ENCODE measurements at places on chromosomes 4 and X.

- no peak for DNase-seq
These were observed 163.9 kb upstream of the SLC7A11 start for GRCh38 chr4:138405934-138406567.

DNA sequence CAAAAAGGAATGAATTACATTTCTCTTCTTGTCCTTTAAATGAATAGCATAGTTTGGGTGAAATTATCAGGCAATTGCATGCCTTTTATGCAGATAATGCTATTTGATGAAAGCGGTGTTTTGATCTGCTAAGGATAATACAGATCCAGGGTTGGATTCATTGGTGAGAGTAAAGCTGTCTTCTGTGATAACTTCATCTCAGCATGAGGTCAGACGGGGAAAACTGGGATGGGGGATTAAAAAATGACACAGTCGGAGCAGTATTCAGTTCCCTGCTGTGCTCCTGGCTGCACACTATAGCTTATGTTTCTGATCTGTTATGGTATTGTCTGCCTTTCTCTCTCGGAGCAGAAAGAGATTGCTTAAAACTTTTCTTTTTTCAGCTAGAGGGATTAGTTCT is 105.9 kb upstream of the TENM3 start:
- no peak for DNase-seq

GRCh38 chr4:48589098-48589445 is 99.0 kb downstream of the ZAR1 start:
- no peak for DNase-seq

GRCh38 chrX:150690126-150690525 is 3.1 kb upstream of the MTMR1 start:
- no peak for DNase-seq

GRCh38 chr4:22573198-22573597 is 57.3 kb upstream of the ADGRA3 start:
- no peak for DNase-seq

DNA sequence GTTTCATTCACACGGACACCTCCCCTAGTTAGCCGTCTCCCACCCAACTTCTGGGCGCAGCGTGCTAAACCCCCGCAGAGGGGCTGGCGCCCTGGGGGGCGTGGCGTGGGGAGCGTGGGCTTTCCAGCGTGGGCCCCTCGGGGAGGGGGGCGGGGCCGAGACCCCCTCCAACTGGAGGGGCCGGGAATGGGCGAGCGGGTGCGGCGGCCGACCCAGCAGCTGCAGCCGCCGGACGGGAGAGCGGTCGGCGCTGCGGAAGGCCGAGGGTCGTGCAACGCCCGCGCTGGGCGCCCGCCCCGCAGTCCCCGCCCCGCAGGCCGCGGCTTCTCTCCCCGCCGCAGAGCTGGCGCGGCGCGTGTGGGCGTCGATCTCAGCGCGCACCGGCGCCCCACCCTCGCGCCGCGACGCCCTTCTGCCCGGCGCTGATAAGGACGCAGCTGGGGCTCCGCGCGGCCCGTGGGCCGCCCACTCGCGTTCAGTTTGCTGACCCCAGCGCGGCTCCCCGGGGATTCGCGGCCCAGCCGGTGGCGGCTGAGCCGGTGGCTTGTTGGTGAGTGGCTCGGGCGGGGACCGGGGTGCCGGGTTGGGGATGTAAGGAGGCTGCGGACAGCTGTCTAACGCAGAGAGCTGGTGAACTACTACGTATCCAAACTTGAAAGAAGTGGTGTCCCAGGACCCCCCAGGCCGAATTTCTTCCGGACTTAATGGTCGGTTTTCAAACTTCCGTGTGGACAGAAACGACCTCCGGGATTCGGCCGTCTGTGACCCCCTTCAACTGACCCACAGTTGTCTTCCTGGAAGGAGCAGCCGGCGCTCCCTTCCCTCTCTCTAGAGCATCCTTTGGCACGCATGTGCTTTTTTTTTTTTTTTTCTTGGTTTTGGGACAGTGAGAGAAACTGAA is 1.5 kb downstream of the FHDC1 start:
- peak; percentile 49 for DNase-seq
